Hair follicular keratinocyte (primary cell): ENCODE measurements at places on chromosomes 1 and 21. TPM values are rescaled to one million over a fixed set of nuclear protein-coding genes. Genes with fewer than 3 reads are reported as not detected.

The RAB25 gene
- total RNA-seq = 66.7 and 81.8 TPM in 2 replicates

The CACNA1S gene
- not detected in 2 replicates for total RNA-seq

The MYOM3 gene
- 0.38 and 0.78 TPM in 2 replicates for total RNA-seq

The RUNX3 gene
- total RNA-seq = 0.15 TPM in 1 of 2 replicates, not detected in the other

The DNALI1 gene
- total RNA-seq = 0.04 and 0.23 TPM in 2 replicates

The KCNA3 gene
- total RNA-seq = not detected in 2 replicates

The MMP23B gene
- 0.08 and 3.7 TPM in 2 replicates for total RNA-seq

The MEAF6 gene
- 55.1 and 64.5 TPM in 2 replicates for total RNA-seq

The CR1 gene
- not detected in 2 replicates for total RNA-seq

The LENEP gene
- not detected in 2 replicates for total RNA-seq

The LRRC8B gene
- total RNA-seq = 0.94 and 9.4 TPM in 2 replicates

The CNKSR1 gene
- 12.1 and 14.1 TPM in 2 replicates for total RNA-seq

The CHI3L2 gene
- not detected in 2 replicates for total RNA-seq

The MROH9 gene
- not detected in 2 replicates for total RNA-seq

The KRTAP13-2 gene
- not detected in 2 replicates for total RNA-seq

The TMEM200B gene
- 5.9 and 6.6 TPM in 2 replicates for total RNA-seq

The CELA3B gene
- total RNA-seq = not detected in 2 replicates

The DNASE2B gene
- not detected in 2 replicates for total RNA-seq
